ENCODE measurements at places on chromosomes 7 and 10. TPM values are rescaled to one million over a fixed set of nuclear protein-coding genes. Genes with fewer than 3 reads are reported as not detected.

GRCh38 chr7:45881759-45882464, 6.4 kb upstream of the IGFBP1 start:
- peak; percentile 45 for DNase-seq

The CRHR2 gene
- not detected for total RNA-seq

The CEP55 gene
- total RNA-seq, result 41.5 TPM

The DKK1 gene
- 2,288 TPM for total RNA-seq

The PDK4 gene
- total RNA-seq, result not detected

The RASSF4 gene
- 1.5 TPM for total RNA-seq

DNA sequence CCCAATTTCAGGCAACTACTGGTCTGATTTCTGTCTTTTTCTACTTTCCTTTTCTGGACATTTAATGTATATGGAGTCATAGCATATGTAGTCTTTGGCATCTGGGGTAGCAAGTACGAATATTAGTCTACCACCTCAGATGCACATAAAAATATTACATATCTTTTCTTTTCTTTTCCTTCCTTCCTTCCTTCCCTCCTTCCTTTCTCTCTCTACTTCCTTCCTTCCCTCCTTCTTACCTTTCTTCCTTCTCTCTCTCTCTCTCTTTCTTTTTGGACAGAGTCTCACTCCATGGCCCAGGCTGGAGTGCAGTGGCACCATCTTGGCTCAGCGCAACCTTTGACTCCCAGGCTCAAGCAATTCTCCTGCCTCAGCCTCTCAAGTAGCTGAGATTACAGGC, 4.0 kb upstream of the OPTN start:
- no peak for DNase-seq

DNA sequence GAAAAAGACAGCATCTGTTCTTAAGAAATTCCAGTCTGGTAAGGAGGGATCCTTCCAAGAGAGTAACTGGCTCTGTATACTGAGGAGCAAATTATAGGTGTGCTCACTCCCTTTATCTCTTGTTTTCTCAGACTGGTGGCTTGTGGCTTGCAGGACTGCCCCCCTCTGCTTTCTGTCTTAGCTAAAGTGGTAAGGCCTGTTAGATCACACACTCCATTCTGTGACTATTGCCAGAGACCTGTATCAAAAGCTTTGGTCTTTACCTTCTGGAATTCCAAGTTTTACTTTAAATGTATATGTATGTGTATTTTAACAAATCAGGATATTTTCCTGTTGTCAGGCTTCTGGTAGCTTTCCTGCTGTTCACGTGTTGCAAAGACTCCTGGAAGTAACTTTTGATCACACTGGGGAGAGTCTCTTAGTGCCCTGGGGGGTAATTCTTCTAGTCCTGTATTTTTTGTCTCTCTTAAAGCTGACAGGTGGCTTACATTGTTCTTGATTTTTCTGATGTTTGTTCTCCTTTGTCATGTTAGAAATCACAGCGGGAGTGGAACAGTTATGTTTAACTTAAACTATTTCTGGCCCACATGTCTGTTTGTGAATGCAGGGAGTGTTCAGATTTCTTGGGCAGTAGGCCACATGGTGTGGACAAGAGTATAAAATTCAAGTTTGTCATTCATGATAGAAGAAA, 99.0 kb downstream of the PLPP4 start:
- DNase-seq, result no peak

DNA sequence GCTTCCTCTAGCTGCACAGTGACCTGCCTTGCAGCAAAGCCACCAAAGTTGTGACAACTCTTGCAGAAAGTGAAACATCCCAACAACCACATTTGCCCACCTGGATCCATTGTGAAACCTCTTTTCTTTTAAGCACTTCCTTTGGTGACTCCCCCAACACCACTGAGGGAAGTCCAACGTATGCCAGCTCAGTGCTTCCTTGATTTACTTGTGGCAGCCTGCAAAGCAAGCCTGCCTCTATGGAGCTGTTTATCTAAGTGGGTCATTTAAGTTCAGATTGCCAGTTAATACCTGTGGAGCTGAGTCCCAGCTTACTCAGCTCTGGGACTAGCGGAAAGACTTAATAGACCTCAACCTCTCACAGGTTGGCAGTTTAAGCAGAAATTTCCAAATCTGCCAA, 230.8 kb upstream of the GHITM start:
- no peak for DNase-seq

The TFR2 gene
- 0.19 TPM for total RNA-seq

GRCh38 chr7:121531175-121532070, 135.3 kb upstream of the FAM3C start:
- no peak for DNase-seq

DNA sequence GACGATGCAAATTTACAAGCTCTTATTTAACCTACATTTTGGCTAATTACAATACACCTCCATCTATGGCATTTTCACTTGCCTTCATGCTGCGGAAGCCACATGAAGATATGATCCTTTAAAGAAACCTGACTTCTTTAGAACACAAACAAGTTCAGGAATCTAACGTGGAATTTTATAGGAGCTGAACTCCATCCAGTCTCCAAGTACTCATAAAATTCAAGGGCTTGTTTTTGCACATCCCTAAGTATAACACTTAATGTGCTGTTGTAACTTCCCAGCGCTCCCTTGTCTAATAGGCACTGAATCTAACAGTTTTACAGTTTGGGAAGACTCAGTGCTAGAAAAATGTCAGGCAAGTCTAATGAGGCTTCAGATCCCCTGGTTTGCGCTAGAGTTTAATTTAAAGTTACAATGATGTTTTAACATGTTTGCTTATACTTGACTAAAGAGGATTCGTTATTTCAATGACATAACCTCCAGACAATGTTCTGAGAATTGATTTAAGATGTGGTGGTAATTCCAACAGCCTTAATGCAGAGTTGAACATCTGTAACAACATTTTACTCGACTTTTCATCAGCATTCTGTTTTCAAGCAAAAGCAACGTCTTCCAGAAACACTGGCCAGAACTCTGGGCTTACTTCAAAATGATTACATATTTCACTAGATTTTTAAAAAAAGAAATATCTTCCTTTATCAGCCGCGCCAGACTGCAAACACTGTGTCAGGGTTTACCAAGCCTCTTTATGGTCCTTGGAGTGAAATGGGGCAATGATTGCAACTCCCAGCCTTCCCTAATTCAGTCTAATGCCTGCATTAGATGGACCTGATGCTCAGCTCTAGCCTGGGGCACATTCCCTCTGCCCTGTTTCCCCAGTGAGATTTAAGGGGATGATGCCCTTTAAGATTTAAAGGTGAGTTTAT, 664.3 kb downstream of the KCNMA1 start:
- no peak for DNase-seq

DNA sequence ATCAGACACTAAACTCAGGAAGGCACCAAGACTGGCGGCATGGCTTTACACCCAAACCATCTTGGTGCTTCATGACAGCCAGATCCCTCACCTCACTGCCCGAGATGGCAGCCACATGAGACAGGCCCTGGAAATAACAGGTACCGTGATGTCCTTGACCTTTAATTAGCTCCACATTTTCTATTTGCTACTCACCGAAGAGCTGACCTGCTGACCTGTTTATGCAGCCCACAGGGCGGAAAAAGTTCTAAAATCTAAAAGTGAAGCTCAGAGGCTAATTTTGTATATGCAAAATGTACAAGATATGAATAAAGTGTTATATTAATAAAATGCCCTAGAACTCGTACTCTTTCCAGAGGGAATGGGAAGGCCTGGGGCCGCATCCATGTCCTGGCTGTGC, 51.6 kb upstream of the RASGEF1A start:
- no peak for DNase-seq

DNA sequence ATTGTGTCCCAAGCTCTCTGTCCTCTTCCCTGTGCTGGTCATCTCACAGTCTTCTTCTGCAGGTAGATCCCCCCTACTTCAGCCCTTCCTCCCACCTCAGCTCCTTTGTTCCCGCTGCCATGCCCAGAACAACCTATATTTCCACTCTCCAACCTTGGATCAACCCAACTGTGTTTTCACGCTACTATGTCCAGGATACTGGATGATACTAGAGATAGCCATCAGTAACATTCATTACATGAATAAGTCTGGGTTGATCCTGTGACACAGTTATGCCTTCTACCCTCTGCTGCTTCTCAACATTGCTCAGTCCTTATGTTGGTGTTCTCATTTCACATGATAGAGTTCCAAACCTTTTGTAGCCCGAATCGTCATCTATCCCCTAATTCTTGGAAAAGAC, 286.4 kb downstream of the ZEB1 start:
- no peak for DNase-seq

DNA sequence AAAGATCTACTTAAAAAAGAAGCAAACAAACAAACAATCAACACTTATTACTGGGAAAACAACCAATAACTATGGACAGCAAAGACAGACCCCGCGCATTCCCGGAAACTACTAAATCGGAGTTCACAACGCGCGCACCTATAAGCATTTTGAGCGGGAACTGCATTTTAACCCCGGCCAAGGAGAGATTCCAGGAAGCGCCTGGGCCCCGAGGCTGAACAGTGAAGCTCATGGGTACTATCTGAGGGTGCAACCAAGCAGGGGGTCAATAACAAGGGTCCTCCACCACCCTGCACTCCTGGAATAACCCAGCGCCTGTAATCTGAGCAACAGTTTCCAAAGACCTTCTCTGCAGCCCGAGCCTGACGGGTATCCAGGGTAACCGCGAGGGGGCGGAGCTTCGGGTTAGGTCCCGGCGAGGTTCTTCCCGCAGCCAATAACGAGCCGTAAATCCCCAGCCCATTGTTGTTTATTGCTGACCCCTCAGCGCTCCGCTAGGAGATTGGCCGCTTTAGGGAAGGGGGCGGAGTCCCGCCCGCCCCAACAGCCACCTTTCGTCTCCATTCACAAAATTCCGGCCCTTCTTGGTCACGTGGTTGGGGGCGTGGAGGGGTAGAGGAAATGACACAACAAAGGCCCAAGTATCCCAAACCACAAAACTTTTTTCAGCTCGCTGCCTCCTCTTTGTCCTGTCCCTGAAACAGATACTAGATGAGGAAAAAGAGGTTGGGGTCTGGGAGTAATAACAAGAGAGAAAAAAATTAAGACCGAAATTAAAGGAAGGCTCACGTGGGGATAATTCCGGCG, 1.7 kb upstream of the ETV1 start:
- DNase-seq, result peak; percentile 97

The ERVW-1 gene
- total RNA-seq, result not detected

The NRCAM gene
- 0.27 TPM for total RNA-seq

DNA sequence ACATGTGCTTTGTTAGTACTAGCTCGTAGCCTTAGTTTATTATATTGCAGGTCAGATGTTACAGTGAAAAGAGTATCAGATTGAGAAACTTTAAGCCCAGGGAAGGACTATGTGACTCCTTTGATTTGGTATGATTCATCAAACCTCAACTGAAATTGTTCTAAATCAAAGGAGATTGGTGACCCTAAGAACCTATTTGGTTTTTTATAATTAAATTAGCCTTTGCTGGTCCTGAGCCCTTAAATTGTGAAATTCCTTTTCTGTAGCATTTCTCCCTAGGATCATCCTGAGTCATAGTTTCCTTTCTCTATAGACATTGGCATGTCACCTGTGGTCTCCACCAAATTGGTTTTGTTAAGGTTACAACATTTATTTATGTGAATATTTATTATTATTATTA, 89.7 kb downstream of the POLR1F start:
- DNase-seq, result no peak

The MOGAT3 gene
- not detected for total RNA-seq

The CLRN3 gene
- total RNA-seq, result not detected

GRCh38 chr10:70536196-70536861, 57.8 kb downstream of the PALD1 start:
- no peak for DNase-seq

- DNase-seq, result peak; percentile 43
Observed at GRCh38 chr10:24209432-24209771, 464 bp downstream of the KIAA1217 start.

The C10orf105 gene
- not detected for total RNA-seq

GRCh38 chr10:1661859-1662437, 75.4 kb downstream of the ADARB2 start:
- no peak for DNase-seq

DNA sequence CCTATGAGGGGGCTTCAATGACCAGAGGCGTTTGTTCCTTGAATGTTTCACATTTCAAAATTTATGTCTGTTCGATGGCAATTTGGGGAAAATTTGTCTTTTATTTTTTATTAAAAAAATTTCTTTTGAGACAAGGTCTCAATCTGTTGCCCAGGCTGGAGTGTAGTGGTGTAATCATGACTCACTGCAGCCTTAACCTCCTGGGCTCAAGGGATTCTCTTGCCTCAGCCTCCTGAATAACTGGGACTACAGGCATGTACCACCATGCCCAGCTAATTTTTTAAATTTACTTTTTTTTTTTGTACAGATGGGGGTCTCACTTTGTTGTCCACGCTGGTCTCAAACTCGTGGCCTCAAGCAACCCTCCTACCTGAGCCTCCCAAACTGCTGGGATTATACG, 39.7 kb downstream of the OTUD1 start:
- DNase-seq, result no peak

The MET gene
- 114 TPM for total RNA-seq

GRCh38 chr7:15998617-15999016, 312.1 kb upstream of the MEOX2 start:
- DNase-seq, result no peak

- peak; percentile 57 for DNase-seq
Observed at GRCh38 chr7:27709137-27710075, 30.6 kb upstream of the TAX1BP1 start.

- DNase-seq, result no peak
Observed at GRCh38 chr7:128921866-128922440, 11.4 kb upstream of the KCP start.

The ADRA2A gene
- not detected for total RNA-seq

GRCh38 chr7:148919859-148920258, 35.8 kb upstream of the EZH2 start:
- DNase-seq, result no peak

- no peak for DNase-seq
Observed at GRCh38 chr7:79923953-79924352, 210.7 kb upstream of the GNAI1 start.

The MINDY4 gene
- total RNA-seq, result 2.8 TPM

The METTL27 gene
- 3.9 TPM for total RNA-seq

DNA sequence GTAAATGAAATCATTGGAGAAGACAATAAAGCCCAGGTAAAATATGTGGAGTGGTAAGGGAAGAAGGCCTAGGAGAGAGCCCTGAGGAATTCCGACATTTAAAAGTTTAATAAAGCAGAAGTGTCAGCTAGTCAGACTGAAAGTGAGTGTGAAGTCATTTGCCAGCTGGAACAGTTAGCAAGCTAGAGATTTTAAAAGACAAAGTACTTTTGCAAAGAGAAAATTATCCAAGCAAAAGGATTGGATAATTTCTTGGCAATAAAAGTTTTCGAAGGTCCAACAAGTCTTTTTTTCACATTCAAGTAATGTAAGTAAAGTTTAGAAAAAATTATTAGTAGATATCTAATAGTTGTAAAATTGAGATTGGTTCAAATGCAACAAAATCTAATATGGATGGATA, 27.1 kb upstream of the SEMA3C start:
- no peak for DNase-seq
